Panc1 (cell line): ENCODE measurements at places on chromosomes 12 and 14.

DNA sequence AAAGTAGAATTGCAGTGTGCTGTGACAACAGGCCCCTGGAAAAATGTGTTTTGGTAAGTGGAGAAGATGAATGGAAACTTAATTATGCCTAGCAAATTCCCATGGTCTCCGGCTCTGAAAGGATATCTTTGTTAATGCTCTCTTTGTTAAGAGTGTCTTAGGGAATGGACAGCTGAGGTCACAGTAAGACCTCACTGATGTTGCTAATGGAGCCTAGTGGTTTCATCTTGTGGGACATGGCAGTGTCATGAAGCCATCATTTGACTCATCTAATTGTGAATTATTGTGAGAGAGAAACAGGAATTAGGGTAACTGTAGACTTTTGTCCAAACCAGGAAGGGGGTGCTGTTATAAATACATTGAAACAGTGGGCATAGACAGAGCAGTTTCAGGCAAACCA is 330.3 kb downstream of the TMTC2 start:
- DNase-seq, result no peak

DNA sequence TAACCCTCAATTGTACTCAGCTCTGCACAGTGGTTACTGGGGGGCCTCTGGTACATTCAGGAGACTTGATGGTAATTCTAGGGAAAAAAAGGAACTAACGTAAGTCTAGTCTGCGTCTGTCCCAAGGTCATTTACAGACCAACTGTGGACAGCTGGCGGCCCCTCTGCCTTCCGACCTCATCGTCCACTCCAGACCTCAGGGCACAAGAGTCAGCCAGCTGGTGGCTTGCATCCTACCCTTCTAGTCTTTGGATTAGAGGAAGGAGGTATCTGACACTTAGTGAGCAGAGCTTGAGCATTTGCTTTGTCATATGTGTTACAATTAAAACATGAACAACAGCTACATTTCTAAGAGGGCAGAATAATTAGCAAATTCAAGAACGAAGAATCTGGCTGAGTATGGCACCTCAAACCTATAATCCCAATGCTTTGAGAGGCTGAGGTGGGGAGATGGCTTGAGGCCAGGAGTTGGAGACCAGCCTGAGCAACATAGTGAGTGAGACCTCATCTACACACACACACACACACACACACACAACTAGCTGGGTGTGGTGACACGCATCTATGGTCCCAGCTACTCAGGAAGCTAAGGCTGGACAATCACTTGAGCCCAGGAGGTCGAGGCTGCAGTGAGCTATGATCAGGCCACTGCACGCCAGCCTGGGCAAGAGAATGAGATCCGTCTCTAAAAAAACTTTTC is 36.5 kb downstream of the SSH1 start:
- no peak for DNase-seq

DNA sequence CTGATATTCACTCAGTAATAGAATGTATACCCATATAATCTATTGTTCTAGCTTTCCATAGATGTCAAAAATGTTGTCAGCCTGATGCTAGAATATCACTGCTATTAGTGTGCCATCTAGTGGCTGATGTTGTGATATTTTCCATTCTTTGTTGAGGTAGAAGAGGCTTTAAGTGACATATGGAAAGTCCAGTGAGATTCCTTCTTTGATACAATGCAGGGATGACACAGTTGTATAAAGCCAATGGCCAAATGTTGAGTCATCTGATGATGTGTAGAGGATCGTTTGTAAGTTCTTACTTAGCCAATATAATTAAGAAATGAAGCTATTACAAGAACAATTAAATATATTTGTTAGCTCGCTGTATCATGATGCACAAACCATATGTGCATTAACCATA is 58.1 kb upstream of the PCED1B start:
- DNase-seq, result peak; percentile 84

- no peak for DNase-seq
Measured at GRCh38 chr14:83594874-83595273, 1935.1 kb upstream of the FLRT2 start.

DNA sequence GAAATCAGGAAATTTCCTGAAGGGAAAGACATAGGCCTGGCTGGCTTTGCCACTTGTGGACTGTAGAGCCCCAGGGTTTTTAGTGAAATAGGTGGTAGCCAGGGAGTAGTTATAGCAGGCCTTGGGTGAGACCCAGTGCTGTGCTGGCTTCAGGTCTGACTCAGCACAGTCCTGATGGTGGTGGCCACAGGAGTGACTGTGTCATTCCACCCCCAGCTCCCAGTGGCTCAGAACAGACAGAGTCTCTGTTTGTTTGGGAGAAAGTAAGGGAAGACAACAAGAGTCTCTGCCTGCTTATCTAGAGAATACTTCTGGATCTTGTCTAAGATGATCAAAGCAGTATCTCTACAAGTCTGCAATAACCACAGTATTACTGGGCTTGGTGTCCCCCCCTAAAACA is 27.5 kb upstream of the OR6J1 start:
- DNase-seq, result no peak

GRCh38 chr12:126093908-126094307 is 1028.7 kb downstream of the AACS start:
- no peak for DNase-seq

- DNase-seq, result no peak
Measured at GRCh38 chr12:59084511-59085375, 164.4 kb upstream of the LRIG3 start.

- DNase-seq, result no peak
Measured at GRCh38 chr12:120737557-120738251, 12.1 kb downstream of the ACADS start.

DNA sequence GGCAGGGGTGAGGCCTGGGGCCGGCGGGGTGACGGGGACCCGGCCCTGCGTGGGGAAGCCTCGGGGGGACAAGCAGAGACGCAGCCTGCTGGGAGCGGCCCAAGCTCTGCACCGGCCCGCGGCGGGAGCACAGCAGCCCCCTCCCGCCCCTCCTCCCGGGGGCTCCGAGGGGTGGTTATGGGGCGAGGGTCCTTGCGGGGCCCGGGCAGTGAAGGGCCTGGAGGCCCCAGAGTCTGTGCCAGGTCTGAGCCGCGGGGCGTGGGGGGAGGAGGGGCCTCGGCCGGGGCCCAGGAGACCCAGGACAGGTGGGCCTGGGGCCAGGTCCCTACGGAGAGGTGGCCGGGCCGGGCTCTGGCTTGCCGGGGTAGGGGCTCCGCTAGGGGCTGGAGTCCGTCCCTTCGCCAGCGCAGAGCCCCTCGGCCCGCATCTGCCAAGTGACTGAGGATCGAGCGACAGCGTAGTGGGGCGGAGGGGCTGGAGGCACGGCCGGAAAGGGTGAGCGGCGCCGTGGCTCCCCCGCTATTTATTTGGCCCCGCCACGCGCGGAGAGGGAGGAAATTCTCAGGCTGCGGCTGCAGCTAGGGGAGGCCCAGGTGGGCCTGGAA is 495 bp downstream of the TMEM121 start:
- DNase-seq, result no peak

DNA sequence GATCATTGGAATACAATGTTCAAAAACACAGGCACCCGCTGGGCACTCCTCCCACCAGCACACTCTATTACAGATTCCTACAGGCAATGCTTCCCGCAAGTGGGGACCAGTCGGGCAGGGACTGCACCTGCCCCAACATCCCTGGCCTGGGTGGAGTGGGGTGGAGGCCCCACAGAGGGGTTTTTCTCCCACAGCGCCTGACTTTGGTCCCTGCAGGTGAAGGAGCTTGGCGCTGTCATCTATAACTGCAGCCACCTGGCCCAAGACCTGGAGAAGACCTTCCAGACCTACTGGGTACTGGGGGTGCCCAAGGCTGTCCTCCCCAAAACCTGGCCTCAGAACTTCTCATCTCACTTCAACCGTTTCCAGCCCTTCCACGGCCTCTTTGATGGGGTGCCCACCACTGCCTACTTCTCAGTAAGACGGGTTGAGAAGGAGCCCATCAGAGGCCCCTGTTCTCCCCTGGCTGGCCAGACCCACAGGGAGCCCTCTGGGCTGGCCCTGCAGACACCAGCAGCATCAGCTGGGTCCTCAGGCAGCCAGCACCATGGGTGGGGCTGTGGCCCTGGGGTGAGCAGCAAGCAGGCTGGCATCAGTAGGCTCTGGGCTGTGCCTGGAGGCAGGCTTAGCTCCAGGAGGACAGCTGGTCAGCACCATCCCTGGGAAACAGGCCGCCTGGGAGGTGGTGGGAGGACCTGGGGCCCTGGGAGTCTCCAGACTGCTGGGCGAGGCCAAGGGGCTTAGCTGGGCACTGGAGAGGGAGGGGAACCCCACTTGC is 6.0 kb downstream of the PLD4 start:
- DNase-seq, result no peak

DNA sequence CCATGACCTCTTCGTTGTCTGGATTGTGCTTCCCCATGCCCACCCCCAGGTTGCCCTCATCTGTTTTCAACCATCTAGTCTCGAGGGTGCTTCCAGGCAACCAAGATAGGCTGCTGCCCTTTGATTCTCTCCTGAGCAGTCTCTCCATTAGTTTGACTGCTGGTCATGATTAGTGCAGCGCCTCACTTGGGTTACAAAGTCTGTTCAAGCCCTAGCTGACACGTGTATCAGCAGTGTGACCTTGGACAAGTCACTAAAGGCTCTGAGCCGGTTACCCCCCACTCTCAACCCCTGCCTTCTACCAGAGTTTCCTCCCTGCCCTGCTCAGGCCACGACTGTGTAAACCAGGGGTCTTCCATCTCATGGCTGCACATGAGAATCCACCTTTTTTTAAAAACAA is 185.3 kb upstream of the PWP1 start:
- no peak for DNase-seq

- no peak for DNase-seq
Measured at GRCh38 chr14:21256539-21257393, 12.5 kb downstream of the HNRNPC start.

GRCh38 chr14:23513818-23514643 is 37.5 kb downstream of the ZFHX2 start:
- DNase-seq, result no peak

GRCh38 chr12:70393787-70394499 is 27.9 kb downstream of the KCNMB4 start:
- DNase-seq, result no peak

DNA sequence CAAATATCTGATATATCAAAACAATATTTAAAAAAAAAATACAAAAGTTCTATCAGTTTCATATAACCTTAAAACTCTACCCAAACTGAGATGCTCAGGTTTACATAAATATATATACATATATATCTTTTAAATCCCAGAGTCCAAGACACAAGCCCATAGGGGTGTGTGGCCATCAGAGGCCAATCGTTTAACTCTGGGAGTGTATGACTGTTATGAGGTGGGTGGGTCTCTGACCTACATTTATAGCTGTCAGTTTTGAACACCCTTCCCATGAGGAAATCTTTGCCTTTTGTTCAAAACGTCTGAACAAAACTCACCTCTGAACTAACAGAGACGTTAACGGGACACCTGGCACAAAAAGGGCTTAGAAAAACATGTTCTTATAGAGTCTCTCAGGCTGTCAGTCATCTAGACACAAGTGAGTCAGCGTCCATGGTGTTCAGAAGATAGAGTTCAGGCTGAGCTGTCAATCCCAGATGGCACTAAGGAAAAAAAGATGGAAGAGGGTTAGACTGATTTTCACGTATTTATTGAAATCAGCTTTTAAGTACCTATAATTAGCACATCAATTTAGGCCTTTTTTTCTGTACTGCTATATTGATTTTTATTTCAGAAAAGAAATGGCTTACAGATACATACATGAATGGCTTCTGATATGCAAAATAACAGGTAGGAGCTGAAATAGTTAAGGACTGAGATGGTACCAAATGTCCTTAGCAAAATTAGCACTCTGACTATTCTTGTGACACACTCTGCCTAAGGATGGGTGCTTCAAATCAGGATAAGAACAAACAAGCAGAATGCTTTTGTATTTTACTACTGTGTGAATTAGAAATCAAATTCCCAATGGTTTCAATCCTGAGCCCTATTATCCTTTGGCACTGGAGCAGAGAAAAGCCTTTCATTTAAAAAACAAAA is 29.2 kb downstream of the HIGD1C start:
- no peak for DNase-seq

- DNase-seq, result no peak
Measured at GRCh38 chr14:92308716-92309115, 14.2 kb upstream of the SLC24A4 start.

- no peak for DNase-seq
Measured at GRCh38 chr12:46450279-46450748, 77.7 kb upstream of the SLC38A2 start.

- no peak for DNase-seq
Measured at GRCh38 chr14:101862177-101862576, 100.7 kb downstream of the PPP2R5C start.

DNA sequence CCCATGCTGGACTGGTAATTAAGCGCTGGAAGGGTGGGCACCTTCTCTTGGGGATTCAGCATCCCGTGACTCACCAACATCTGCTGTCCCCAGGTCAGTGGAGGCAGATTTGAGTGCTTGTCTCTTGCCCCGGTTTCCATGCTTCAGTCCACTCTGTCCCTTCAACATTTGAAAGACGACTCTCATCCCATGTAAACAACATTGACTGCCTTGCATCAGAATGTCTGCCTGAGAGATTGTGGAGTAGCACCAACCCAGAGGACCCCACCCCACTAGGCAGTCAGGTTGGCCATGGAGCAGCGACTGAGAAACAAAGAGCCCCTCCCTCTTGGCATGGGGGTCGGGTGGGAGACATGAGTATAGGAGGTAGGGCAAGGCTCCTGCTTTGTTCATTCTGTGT is 4.9 kb upstream of the STAC3 start:
- no peak for DNase-seq

DNA sequence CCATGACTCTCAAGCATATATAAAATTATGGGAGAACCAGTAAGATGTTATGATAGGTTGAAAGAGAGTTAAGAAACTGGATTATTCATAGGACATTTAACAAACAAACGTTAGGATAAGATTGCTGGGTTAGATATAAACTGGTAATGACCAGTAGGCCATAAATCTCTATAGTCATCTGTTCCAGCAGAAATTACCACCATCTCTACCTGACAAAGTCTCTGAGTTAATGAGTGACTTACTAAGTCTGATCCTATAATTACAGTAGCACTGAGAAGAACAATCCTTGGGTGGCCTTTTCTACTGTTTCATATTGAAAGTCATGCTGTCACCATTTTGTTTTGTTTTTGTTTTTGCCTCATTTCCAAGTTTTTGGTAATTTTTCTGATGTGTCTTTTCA is 136.9 kb upstream of the CNOT2 start:
- no peak for DNase-seq

GRCh38 chr12:106280106-106280505 is 22.4 kb upstream of the TCP11L2 start:
- no peak for DNase-seq

GRCh38 chr12:109310247-109311125 is 1.4 kb upstream of the FOXN4 start:
- no peak for DNase-seq

DNA sequence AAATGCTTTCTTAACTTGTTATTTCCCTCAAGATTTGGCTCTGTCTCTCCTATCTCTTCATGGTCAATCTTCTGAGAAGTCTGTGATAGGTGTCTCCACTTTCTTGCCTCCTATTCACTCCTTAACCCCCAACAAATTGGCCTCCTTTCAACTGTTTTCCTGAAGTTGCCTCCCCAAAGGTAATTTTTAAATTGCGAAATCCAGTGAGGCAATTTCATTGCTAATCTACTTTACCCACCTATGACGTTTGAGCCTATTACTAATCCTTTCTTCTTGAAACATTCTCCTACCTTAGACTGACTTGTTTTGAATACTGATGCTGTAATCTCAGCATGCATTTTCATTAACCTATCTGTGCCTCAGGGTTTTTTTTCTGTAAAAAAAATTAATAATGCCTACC is 6.0 kb upstream of the KCNH5 start:
- no peak for DNase-seq
